ENCODE measurements at places on chromosomes 11 and 22. TPM values are rescaled to one million over a fixed set of nuclear protein-coding genes. Genes with fewer than 3 reads are reported as not detected.

- DNase-seq, result no peak
- no peak overlapping the region for H3K27ac ChIP-seq
- H3K36me3 ChIP-seq, result no peaks in the 10 kb centered on the region
- peaks cover 5% of the 10 kb centered on the region for H3K4me1 ChIP-seq
- no peak overlapping the region for H3K4me3 ChIP-seq
Observed at GRCh38 chr11:110126936-110127335, 33.7 kb downstream of the ZC3H12C start.

- no peaks in the 10 kb centered on the region for H3K4me1 ChIP-seq
- no peak overlapping the region for H3K27ac ChIP-seq
- DNase-seq, result no peak
- no peaks in the 10 kb centered on the region for H3K27me3 ChIP-seq
Observed at GRCh38 chr22:35422145-35422544, 22.2 kb downstream of the MCM5 start.

DNA sequence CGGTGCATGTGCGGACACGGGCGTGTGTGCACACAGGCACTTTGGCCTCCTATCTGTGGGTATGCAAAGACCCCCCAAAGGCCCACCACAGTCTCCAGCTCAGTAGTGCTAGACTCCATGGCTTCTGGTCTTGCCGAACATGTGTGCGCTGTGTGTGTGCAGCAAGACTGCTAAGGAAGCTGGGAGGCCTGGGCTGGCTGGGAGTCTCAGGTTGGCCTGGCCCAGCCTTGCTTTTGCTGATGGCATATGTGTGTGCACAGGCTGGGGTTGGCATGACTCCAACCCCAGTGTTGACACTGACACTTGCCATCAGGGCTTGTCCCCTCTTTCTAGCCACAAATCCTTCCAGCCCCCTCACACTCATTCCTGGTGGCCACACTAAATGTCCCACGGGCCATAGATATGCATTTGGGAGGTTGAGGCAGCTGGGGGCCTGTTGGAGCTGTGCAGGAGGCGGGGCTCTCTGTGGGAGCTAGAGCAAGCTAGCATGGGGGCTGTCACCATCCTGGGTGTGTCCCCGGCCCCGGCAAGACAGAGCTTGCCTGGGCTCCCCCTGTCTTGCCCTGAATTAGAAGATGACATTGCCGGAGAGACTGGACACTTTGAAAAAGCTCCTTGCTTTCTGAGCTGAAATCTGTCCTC, 60.9 kb upstream of the NECTIN1 start:
- no peaks in the 10 kb centered on the region for H3K4me1 ChIP-seq
- H3K27ac ChIP-seq, result no peak overlapping the region
- H3K4me3 ChIP-seq, result no peak overlapping the region
- H3K27me3 ChIP-seq, result no peaks in the 10 kb centered on the region
- DNase-seq, result no peak

DNA sequence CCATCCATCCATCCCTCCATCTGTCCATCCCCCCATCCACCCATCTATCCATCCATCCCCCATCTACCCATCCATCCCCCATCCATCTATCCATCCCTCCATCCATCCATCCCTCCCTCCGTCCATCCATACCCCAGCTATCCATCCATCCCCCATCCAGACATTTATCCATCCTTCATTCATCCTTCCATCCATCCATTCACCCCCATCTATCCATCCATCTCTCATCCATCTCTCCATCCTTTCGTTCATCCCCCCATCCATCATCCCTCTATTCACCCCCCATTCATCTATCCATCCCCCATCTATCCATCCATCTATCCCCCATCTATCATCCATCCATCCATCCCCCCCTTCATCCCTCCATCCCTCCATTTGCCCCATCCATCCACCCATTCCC, 97.5 kb downstream of the MPPED1 start:
- DNase-seq, result no peak
- H3K4me3 ChIP-seq, result no peak overlapping the region

GRCh38 chr22:46657996-46658947, 38.1 kb downstream of the GRAMD4 start:
- no peak for DNase-seq
- no peaks in the 10 kb centered on the region for H3K27me3 ChIP-seq
- no peak overlapping the region for H3K4me3 ChIP-seq
- no peak overlapping the region for H3K27ac ChIP-seq

GRCh38 chr11:124890683-124891372, 6.8 kb downstream of the ROBO4 start:
- no peaks in the 10 kb centered on the region for H3K36me3 ChIP-seq
- H3K27me3 ChIP-seq, result peaks cover 22% of the 10 kb centered on the region
- H3K4me3 ChIP-seq, result no peak overlapping the region

DNA sequence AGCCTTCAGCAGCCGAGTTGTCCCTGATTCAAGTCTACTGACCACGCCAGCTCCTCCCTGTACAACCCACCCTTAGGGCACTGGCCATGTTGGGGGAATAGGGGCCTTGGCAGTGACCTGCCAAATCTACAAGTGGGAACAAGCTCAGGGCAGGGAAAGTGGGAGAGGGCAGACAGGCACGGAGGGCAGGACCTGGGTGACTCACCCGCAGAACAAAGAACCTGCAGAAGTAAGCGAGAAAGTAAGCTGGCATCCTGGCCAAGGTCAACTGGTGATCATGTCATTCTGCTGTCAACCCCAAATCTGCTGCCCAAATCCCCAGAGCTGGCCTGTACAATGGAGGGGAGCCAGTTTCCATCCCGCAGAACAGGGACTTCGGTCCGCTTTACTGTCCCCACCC, 7.9 kb upstream of the SCGB1A1 start:
- H3K4me1 ChIP-seq, result peaks cover 6% of the 10 kb centered on the region
- no peak overlapping the region for H3K27ac ChIP-seq
- H3K27me3 ChIP-seq, result no peaks in the 10 kb centered on the region
- no peak overlapping the region for H3K4me3 ChIP-seq
- DNase-seq, result no peak
- H3K36me3 ChIP-seq, result no peaks in the 10 kb centered on the region

DNA sequence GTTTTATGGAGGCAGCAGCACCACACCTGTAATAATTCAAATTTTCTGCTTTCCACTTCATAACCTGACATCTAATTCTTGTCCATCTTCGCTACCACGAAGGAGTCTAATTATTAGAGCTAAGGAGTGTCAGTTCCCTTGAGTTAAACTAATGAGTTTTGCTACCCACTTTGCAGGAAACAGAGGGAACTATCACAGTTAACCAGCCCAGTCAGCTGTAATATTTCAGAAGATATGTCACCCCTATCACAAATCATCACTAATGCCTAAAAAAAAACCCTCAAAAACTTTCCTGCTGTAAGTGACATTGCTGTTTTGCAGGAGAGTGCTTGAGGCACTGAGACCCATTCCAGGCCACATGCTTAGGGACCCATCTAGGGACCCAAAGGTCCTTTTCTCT, 8.4 kb downstream of the TECTA start:
- no peak overlapping the region for H3K27ac ChIP-seq
- H3K36me3 ChIP-seq, result no peaks in the 10 kb centered on the region

GRCh38 chr22:41974691-41975290, 5.5 kb downstream of the SEPTIN3 start:
- H3K4me1 ChIP-seq, result peaks cover 6% of the 10 kb centered on the region
- DNase-seq, result no peak
- H3K27ac ChIP-seq, result no peak overlapping the region
- H3K27me3 ChIP-seq, result peaks cover 35% of the 10 kb centered on the region

- peaks cover 4% of the 10 kb centered on the region for H3K27me3 ChIP-seq
- H3K36me3 ChIP-seq, result no peaks in the 10 kb centered on the region
- peaks cover 42% of the 10 kb centered on the region for H3K4me1 ChIP-seq
- peak overlapping the region; percentile 72 for H3K27ac ChIP-seq
Observed at GRCh38 chr11:123206791-123207434, 11.9 kb upstream of the CLMP start.

DNA sequence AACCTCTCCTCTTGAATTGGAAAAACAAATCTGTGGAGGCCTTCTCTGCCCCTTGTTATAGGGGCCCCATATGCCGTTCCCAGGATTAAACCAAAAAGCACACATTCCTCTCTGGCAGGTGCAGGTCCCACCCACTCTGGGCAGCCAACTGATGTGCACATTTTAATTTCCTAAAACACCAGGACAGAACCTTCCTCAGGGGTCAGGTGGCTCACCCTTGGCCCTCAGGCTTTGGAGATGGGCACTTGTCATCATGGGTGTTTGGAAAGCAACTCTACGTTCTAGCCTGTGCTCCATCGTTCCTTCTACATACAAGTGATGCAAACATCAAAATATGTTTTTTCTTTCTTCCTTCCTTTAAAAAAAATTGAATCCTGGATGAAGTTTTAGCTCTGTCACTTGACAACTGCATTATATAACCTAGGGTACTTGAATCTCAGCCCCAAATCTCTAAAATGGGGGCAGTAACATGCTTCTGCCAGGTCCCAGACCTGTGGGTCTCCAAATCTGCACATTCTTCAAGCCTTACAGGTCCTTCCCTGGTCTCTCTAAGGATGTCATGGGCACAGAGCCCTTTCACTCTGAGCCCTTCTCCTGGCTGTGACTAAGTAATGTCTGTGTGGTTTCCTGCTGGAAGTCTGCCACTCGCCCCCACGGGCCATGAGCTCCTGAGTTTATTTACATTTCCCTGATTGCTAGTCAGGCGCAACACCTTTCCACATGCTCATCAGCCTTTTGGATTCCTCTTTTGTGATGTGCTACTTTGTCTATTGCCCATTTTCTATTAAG, 43.8 kb downstream of the KCNQ1OT1 start:
- no peaks in the 10 kb centered on the region for H3K4me1 ChIP-seq
- H3K27me3 ChIP-seq, result no peaks in the 10 kb centered on the region
- no peak overlapping the region for H3K27ac ChIP-seq
- no peak overlapping the region for H3K4me3 ChIP-seq
- no peak for DNase-seq
- peaks cover 10% of the 10 kb centered on the region for H3K36me3 ChIP-seq

GRCh38 chr11:33775467-33775807, 1.1 kb upstream of the FBXO3 start:
- peak overlapping the region; percentile 99 for H3K4me3 ChIP-seq
- H3K36me3 ChIP-seq, result peaks cover 2% of the 10 kb centered on the region

GRCh38 chr22:19559324-19559811, 35.2 kb upstream of the CLDN5 start:
- no peak for DNase-seq
- no peaks in the 10 kb centered on the region for H3K27me3 ChIP-seq
- no peak overlapping the region for H3K27ac ChIP-seq
- H3K4me1 ChIP-seq, result no peaks in the 10 kb centered on the region
- no peak overlapping the region for H3K4me3 ChIP-seq

- no peaks in the 10 kb centered on the region for H3K36me3 ChIP-seq
- no peak overlapping the region for H3K4me3 ChIP-seq
- no peaks in the 10 kb centered on the region for H3K27me3 ChIP-seq
- peaks cover 14% of the 10 kb centered on the region for H3K4me1 ChIP-seq
Observed at GRCh38 chr11:19394525-19395016, 153.8 kb upstream of the E2F8 start.

- H3K4me3 ChIP-seq, result no peak overlapping the region
- peaks cover 34% of the 10 kb centered on the region for H3K4me1 ChIP-seq
- no peaks in the 10 kb centered on the region for H3K27me3 ChIP-seq
Observed at GRCh38 chr11:116790167-116791001, 1.3 kb downstream of the APOA5 start.

GRCh38 chr11:132943357-132943705, 589.0 kb downstream of the OPCML start:
- no peaks in the 10 kb centered on the region for H3K36me3 ChIP-seq
- H3K4me1 ChIP-seq, result peaks cover 15% of the 10 kb centered on the region
- peak overlapping the region; percentile 32 for H3K4me3 ChIP-seq
- peaks cover 9% of the 10 kb centered on the region for H3K27me3 ChIP-seq
- H3K27ac ChIP-seq, result no peak overlapping the region

DNA sequence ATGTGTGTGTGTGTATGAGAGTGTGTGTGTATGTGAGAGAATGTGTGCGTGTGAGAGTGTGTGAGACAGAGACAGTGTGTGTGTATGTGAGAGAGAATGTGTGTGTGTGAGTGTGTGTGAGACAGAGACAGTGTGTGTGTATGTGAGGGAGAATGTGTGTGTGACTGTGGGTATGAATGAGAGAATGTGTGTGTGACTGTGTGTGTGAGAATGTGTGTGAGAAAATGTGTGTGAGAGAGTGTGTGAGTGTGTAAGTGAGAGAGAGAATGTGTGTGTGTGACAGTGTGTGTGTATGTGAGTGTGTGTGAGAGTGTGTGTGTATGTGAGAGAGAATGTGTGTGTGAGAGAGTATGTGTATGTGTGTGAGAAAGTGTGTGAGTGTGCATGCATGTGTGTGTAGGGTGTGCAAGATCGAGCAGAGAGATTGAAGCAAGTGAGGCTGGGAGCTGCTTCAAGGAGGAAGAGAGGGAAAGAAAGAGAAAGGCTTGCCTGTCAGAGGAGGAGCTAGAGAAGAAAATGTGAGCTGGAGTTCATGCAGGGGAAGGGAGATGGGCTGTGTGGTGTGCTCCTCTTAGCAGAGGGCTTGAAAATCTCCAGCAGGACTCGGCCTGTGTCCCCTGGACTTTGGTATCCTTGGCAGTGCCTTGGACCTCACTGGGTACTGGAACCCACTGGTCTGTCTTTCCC, 27.7 kb upstream of the TP53I11 start:
- H3K27me3 ChIP-seq, result no peaks in the 10 kb centered on the region
- peak overlapping the region; percentile 90 for H3K27ac ChIP-seq
- H3K4me3 ChIP-seq, result no peak overlapping the region
- peaks cover 44% of the 10 kb centered on the region for H3K4me1 ChIP-seq

- H3K27ac ChIP-seq, result peak overlapping the region; percentile 91
- DNase-seq, result peak; percentile 80
- peaks cover 39% of the 10 kb centered on the region for H3K36me3 ChIP-seq
- peak overlapping the region; percentile 80 for H3K4me3 ChIP-seq
- peaks cover 20% of the 10 kb centered on the region for H3K27me3 ChIP-seq
Observed at GRCh38 chr11:834371-835316, 1.9 kb downstream of the CD151 start.

- peak; percentile 42 for DNase-seq
- peaks cover 21% of the 10 kb centered on the region for H3K36me3 ChIP-seq
- peaks cover 36% of the 10 kb centered on the region for H3K4me1 ChIP-seq
- H3K4me3 ChIP-seq, result peak overlapping the region; percentile 92
Observed at GRCh38 chr11:911031-911889, 650 bp upstream of the CHID1 start.

DNA sequence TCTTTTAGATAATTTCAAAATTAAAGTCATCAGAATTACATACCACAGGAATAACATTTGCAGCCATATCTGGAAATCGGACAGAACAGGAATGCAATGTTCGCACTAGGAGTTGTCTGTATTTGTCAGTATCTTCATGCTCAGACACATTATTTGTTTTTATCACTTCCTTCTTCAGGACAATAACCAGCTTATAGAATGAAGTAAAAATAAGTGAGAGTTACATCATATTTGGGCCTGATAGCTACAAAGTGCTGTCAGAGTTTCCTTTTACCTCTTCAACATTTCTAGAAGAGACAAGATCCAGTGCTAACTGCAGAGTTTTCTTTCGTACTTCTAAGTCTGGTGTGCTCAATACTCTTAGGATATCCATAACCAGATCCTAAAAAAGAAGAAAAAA, 18.9 kb downstream of the COPB1 start:
- no peak overlapping the region for H3K27ac ChIP-seq
- DNase-seq, result no peak
- peaks cover 100% of the 10 kb centered on the region for H3K36me3 ChIP-seq
- no peaks in the 10 kb centered on the region for H3K4me1 ChIP-seq
- no peaks in the 10 kb centered on the region for H3K27me3 ChIP-seq

GRCh38 chr11:33952805-33953204, 60.9 kb upstream of the LMO2 start:
- H3K27ac ChIP-seq, result no peak overlapping the region
- H3K4me1 ChIP-seq, result no peaks in the 10 kb centered on the region
- no peak for DNase-seq
- H3K27me3 ChIP-seq, result no peaks in the 10 kb centered on the region
- H3K36me3 ChIP-seq, result no peaks in the 10 kb centered on the region
- no peak overlapping the region for H3K4me3 ChIP-seq

ZNRF3 gene
- total RNA-seq, result 6.4 TPM

CHST1 gene
- 0.37 TPM for total RNA-seq

CHADL gene
- total RNA-seq, result 15.6 TPM

CLTCL1 gene
- total RNA-seq, result 4.1 TPM

TSGA10IP gene
- not detected for total RNA-seq

ZNF214 gene
- not detected for total RNA-seq

GANAB gene
- total RNA-seq, result 131 TPM

RAG1 gene
- 5.0 TPM for total RNA-seq

Data from stomach (tissue), 19 donors.